ENCODE measurements at places on chromosomes 7 and 10.
A peak's percentile ranks its signal among the peaks of the same experiment; 100 is the strongest.

- DNase-seq = no peak
Measured at GRCh38 chr7:43735403-43735801, 6.1 kb upstream of the COA1 start.

DNA sequence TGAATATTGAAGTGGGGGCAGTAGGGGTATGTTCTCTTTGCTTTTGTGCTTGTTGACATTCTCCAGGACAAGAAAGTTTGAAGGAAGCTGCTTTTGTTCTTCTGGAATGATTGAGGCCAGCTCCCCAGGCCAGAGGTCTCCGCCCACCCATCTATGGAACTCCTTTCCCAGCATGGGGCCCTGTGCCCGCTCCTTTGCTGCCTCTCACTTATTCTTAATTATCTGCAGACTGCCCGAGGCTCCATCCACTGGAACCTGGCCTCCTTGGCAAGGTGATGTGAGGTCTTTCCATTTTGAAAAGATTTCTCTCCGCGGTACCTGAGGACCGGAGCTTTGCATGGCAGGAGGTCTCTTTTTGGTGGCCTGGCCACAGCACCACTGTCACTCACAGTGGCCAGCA, 39.3 kb upstream of the MKI67 start:
- no peak for DNase-seq

DNA sequence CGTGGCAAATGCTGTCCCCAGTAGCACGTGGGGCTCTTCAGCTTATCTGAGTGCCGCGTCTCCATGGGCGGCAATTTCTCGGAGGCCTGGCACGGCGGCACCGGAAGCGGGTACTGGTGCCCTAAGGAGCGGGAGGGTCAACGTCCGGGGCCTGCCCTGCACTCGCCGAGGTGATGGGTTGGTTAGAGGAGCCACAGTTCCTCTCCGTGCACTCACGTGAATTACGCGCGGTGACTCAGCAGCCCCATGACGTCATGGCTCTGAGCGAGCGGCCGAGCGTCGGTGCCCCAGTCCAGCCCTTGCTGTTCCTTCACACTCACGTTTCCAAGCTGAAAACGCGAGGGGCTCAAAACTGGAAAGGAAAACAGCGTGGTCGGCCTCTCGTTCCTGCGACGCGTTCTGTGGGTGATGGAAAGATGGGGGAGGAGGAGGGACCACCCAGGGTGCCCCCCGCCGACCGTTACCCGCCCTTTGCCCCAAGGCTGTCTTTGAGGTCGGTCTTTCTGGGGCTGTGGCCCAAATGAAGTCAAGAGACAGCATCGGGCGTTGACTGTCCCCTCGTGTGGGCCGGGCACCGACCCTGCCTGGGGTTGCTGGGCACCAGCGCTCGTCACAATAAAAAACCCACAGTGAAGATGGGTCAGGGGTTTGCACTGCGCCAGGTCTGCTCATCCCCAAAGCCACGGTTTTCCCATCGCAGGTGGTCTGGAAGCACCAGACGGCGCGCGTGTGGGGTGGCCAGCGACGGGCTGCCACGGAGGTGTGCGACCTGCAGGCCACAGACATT, 70.4 kb upstream of the CFAP46 start:
- peak; percentile 44 for DNase-seq

GRCh38 chr10:119375574-119376272, 166.8 kb downstream of the RGS10 start:
- no peak for DNase-seq

DNA sequence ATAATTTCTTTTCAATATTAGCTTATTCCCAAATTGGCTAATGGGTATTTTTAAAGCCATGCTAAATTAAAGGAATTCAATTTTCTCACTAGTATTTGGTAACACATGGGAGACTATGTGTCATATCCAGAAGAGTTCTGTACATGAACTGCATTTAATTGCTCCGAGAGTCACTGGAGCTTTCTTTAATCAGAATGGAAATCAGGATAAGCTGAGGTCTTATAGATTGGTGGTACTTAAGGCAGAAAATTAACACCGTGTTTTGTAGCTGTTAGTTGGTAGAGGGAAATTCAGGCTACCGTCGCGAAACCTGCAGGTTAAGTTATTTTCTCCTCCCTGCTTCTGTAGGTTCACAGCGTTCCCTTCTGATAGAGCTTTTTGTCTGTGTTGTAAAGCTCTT, at the start of gene WEE2:
WEE2 (plus strand) TSS at position 3 of the 400 bp plus-strand sequence. CDS start 406 bp downstream, outside the sequence.
- no peak for DNase-seq

DNA sequence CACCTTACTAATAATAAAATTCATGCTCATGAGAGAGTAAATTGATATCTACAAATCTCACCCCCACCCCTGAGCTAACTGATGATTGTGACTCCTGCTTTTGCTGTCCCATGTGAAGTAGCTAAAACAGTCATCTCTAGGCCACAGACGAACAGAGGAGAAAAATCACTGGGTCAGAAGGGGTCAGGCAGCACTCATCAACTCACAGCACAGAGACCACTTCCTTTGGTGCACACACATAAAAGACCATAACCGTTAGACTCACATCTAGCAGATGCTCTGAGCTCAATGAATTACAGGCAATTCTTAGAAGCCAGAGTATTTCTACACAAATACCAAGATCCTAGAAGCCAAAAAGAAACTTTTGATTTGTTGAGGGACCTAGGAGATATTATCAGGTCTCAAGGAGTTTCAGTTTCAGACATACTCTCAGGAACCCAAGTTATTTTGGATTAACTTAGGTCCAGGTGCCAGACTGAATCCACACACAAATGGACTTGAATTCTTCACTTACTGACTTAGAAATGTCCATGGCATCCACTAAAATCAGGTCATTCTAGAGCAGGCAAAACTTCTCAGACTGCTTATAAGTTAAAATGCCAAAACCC, 65.0 kb upstream of the TES start:
- no peak for DNase-seq

DNA sequence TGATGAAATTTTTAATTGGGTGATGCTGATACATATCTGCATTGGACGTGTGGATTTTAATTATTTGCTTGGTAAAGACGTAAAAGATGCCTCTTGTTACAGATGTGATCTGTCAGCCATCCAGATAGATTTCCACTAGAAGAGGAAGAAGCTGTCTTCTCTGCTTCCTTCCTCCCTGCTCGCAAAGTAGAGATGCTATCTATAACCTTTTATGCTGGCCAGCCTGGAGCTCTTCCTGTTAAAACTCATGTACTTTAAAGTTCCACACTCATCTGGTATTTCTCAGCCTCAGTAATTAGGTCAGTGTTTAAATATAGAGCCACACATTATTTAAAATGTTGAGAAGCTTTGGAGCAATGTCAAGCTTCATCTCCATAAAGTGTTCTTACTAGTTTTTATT, 51.2 kb upstream of the TMEM229A start:
- DNase-seq = no peak

- DNase-seq = no peak
Measured at GRCh38 chr7:106247841-106248240, 36.9 kb downstream of the NAMPT start.

GRCh38 chr10:127802531-127803095, 65.6 kb downstream of the FOXI2 start:
- DNase-seq = peak; percentile 57

DNA sequence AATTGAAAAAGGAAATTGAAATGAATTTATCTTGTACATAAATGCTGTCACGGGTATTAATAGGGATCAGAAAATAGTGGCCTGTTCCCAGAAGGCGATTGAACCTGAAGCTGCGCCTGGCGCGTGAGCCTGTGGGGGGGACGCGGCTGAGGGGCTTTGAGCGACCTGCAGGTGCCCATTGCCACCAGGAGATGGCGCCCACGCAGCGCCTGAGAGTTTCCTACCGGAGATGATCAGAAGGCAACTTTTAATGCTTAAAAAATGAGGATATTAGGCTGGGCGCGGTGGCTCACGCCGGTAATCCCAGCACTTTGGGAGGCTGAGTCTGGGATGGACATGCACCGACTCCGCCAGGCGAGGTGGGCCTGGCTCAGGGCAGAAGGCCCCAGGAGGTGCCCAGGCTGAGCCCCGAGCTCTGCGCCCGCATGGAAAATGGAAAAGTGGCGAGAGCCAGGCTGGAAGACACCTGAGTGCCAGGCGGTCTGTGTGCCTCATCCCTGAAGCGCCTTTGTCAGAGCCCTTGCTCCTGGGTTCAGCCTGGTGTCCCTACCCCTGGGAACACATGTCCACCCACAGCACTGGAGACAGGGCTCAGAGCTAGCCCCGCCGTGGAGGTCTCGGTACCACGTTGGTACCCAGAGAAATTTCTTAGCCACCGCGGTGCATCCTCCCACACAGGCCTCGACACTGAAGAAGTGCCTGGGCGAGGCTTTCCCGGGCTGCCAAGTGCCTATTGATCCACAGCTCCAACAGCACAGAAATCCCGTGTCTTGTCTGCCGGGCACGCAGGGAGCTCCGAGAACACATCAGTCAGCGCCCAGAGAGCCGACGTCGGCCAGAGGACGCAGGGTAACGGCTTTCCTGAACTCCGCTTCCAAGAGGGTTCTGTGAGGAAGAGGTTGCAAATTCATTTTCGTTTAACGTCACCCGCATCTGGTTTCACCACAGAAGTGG, 117.4 kb downstream of the INPP5A start:
- peak; percentile 65 for DNase-seq

GRCh38 chr7:8881916-8882315, 448.5 kb downstream of the NXPH1 start:
- no peak for DNase-seq

DNA sequence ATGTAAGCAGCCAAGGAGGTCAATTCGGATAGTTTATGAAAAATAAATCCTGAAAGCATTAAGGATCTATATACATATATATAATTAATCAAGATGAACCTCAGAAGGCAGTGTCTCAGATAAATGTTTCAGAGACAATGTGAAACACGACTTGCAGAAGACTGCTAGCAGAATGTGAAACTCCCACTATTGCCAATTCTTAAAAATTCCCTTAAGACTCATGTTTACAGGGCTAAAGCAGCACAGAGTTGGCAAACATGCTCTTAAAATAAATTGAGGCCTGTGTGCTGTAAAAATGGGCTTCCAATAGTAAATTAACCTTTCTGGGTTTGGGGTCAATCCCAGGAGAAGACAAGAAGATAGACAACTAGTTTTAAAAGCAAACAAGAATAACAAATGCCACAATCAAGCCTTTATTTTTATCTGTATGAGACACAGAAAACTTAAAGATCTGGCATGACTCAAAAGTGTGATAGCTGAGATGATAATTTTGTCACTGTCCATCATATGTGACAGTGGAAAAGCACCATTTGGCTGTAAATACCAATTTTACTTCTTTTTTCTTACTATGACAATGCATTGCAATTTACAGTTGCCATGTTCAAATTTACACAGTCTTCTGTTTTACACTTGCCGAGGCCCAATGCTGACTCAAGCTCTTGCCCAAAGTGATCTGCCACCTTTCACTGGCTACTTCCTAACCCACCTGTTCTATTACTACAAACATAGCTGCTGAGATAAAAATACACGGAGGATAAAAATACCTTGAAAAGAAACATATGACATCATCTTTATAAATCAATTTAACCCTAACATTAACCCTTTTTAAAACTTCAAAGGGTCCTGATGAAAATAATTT, 78.6 kb downstream of the CHCHD3 start:
- peak; percentile 5 for DNase-seq

DNA sequence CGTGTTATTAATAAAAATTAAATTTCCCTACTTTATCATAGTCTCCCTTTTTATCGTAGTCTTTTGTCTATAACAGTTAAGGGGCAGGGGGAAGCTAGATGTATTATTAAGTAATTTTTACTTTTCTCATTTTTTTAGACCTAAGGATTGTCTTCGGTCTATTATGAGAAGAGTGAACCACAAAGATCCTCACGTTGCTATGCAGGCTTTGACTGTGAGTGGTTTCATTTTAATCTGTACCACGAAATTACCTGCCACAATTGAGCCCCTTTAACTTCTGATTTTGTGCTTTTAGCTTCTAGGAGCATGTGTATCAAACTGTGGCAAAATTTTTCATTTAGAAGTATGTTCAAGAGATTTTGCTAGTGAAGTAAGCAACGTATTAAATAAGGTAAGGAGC, 40.6 kb downstream of the STAM start:
- DNase-seq = no peak
